ENCODE measurements at places on chromosomes 5 and 9. TPM values are rescaled to one million over a fixed set of nuclear protein-coding genes. Genes with fewer than 3 reads are reported as not detected.

GRCh38 chr9:79762070-79762469, 190.3 kb downstream of the TLE4 start:
- peaks cover 1% of the 10 kb centered on the region for H3K36me3 ChIP-seq
- H3K4me3 ChIP-seq, result no peak overlapping the region
- DNase-seq, result no peak

- peaks cover 22% of the 10 kb centered on the region for H3K4me1 ChIP-seq
- peak; percentile 41 for DNase-seq
These were observed 219.1 kb downstream of the NDUFS4 start for GRCh38 chr5:53779541-53779981.

GRCh38 chr5:96997265-96997859, 61.5 kb downstream of the LNPEP start:
- no peak for DNase-seq
- no peaks in the 10 kb centered on the region for H3K27me3 ChIP-seq
- no peak overlapping the region for H3K4me3 ChIP-seq
- H3K36me3 ChIP-seq, result peaks cover 43% of the 10 kb centered on the region
- peaks cover 34% of the 10 kb centered on the region for H3K4me1 ChIP-seq

DNA sequence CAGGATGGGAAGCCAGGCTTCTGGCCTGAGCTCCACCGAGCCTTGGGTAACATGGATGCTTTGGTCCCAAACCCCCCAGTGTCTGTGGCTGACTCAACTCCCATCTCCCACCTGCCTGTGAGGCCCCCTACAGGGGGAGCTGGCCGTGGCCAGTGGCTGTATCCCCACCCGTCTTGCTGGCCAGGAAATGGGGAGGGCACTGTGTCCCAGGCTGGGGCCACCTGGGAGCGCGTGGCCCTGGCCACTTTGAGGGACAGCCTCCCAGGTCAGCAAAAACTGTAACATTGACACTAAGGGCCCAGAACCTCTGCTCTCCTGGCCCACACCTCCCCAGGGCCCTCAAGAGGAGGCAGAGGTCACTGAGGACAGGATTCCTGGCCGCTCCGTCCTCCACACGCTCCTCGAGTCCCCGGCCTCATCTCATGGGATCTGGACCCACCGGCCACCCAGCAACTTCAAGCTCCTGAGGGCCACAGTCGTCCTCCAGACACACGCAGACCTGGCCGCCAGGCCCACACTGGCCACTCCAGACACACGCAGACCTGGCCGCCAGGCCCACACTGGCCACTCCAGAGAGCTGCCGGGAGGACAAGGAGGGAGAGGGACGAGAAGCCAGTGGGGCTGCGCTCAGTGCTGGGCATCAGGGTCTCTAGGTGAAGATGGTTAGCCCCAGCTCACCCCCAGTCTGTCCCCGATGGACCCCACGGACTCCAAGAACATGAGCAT, 44.2 kb downstream of the DBH start:
- H3K4me3 ChIP-seq, result no peak overlapping the region
- no peak overlapping the region for H3K27ac ChIP-seq
- H3K36me3 ChIP-seq, result no peaks in the 10 kb centered on the region
- peaks cover 59% of the 10 kb centered on the region for H3K4me1 ChIP-seq

DNA sequence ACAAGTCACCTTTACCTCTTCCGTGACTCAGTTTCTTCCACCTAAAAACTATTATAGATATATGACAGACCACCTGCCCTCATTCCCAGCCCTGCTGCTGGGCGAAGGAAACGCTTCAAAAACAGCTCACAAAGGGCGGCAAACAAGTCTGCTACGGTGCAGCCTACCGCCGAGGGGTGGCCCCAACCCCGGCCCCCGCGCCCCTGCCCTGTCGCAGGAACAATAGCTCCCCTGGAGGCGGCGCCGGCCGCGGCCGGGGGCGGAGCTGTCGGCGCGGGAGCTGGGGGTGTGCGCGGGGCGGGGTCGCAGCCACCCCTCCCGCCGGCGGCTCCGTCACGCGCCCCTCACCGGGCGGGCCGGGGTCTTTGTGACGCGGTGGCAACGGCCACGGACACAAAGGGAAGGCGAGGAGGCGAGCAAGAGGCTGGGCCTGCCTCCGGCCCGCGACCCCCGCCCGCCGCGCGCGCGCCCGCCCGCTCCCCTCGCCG, at the start of gene TMEFF1:
Gene TMEFF1 (plus strand): TSS at position 362 of the 488 bp plus-strand sequence. CDS start 396 bp downstream, outside the sequence.
- H3K4me1 ChIP-seq, result peaks cover 5% of the 10 kb centered on the region
- no peak within 1 kb of the TSS for H3K27ac ChIP-seq
- H3K36me3 ChIP-seq, result no peaks in the 10 kb centered on the region
- DNase-seq, result peak; percentile 47
- peak within 1 kb of the TSS; percentile 52 for H3K4me3 ChIP-seq

- H3K4me3 ChIP-seq, result peak overlapping the region; percentile 73
- H3K4me1 ChIP-seq, result peaks cover 24% of the 10 kb centered on the region
- H3K27ac ChIP-seq, result peak overlapping the region; percentile 79
- H3K27me3 ChIP-seq, result no peaks in the 10 kb centered on the region
These were observed 100.9 kb upstream of the PTGER4 start for GRCh38 chr5:40578501-40579451.

GRCh38 chr9:119836036-119836435, 466.8 kb upstream of the BRINP1 start:
- no peaks in the 10 kb centered on the region for H3K27me3 ChIP-seq
- no peaks in the 10 kb centered on the region for H3K36me3 ChIP-seq
- H3K27ac ChIP-seq, result no peak overlapping the region
- DNase-seq, result no peak
- H3K4me3 ChIP-seq, result no peak overlapping the region
- H3K4me1 ChIP-seq, result no peaks in the 10 kb centered on the region

Gene AIF1L
- total RNA-seq, result 0.12 TPM

DNA sequence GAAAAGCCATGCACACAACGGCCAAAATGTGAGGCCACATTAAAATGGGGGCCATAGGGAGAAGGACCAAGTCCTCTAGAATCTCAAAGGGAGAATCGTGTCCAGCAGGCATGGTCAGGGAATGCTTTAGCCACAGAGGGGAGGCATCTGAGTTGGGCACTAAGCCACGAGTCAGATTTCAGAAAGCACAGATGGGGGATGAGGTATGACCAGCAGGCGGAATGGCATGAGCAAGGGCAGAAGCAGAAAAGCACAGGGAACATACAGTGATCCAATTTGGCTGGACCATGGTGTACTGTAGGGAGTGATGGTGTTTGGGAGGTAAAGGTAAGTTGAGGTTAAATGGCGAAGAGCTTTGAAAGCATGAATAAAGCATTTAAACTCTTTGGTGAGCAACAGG, 214.6 kb downstream of the TLE1 start:
- no peak overlapping the region for H3K27ac ChIP-seq
- no peaks in the 10 kb centered on the region for H3K36me3 ChIP-seq
- no peaks in the 10 kb centered on the region for H3K27me3 ChIP-seq
- DNase-seq, result no peak
- H3K4me1 ChIP-seq, result no peaks in the 10 kb centered on the region

DNA sequence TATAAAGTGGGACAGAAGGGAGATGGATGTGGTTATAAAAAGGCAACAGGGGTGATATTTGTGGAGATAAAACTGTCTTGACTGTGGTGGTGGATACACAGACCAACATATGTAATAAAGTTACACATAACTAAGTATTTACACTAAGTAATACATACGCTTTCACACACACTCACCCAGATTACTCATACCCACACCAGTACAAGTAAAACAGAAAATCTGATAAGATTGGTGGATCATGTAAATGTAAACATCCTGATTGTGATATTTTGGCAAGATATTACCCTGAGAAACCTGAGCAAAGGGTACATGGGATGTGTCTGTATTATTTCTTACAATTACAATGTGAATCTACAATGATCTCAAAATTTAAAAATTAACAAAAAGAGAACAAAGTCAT, 53.3 kb upstream of the SLIT3 start:
- DNase-seq, result no peak
- H3K27me3 ChIP-seq, result no peaks in the 10 kb centered on the region
- no peak overlapping the region for H3K27ac ChIP-seq
- no peak overlapping the region for H3K4me3 ChIP-seq
- H3K36me3 ChIP-seq, result no peaks in the 10 kb centered on the region
- no peaks in the 10 kb centered on the region for H3K4me1 ChIP-seq

DNA sequence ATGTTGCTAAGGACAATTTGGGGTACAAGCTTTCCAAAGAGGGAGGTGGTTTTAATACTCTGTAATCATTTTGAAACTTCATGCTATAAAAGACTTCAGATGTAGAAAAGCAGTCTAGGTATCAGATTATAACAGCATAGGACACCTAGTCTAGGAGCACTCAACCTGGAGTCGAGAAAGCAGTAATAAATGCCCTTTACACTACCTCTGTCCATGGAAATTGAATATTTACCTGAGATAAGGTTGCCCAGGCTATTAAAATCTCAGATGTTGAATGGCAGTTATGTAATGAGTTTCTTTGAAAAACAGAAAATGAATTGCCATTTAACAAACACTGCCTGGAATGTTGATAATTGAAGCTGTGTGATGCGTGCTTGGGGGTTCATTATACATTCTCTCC, 561.8 kb upstream of the DMAC1 start:
- no peaks in the 10 kb centered on the region for H3K27me3 ChIP-seq
- H3K4me1 ChIP-seq, result peaks cover 13% of the 10 kb centered on the region
- no peak overlapping the region for H3K4me3 ChIP-seq
- no peak for DNase-seq
- H3K36me3 ChIP-seq, result no peaks in the 10 kb centered on the region
